ENCODE measurements at places on chromosomes 3 and 15. TPM values are rescaled to one million over a fixed set of nuclear protein-coding genes. Genes with fewer than 3 reads are reported as not detected.

GPR87 gene
- 0.43 TPM for total RNA-seq

GOLGA8R gene
- 1.3 TPM for total RNA-seq

PDZRN3 gene
- 32.5 TPM for total RNA-seq

MGLL gene
- total RNA-seq = 82.1 TPM

HIGD2B gene
- total RNA-seq = 0.32 TPM

NEO1 gene
- 38.3 TPM for total RNA-seq

DGKG gene
- total RNA-seq = under 0.01 TPM

CIB1 gene
- total RNA-seq = 19.0 TPM

ONECUT1 gene
- not detected for total RNA-seq

SENP8 gene
- total RNA-seq = 2.6 TPM

WNT5A gene
- 1,105 TPM for total RNA-seq

ZKSCAN7 gene
- total RNA-seq = 5.8 TPM

STRA6 gene
- total RNA-seq = 52.7 TPM

CYP8B1 gene
- total RNA-seq = not detected

ACOX2 gene
- total RNA-seq = 12.1 TPM

PPP4R2 gene
- 62.2 TPM for total RNA-seq

TRAT1 gene
- total RNA-seq = not detected

DUOX1 gene
- total RNA-seq = not detected

CACNA1D gene
- under 0.01 TPM for total RNA-seq

SLCO2A1 gene
- 0.43 TPM for total RNA-seq

PLA1A gene
- not detected for total RNA-seq

CLCN2 gene
- total RNA-seq = 6.0 TPM

ZNF609 gene
- 22.5 TPM for total RNA-seq

ITIH1 gene
- not detected for total RNA-seq

OR5K2 gene
- total RNA-seq = not detected

CD80 gene
- total RNA-seq = not detected

CFAP100 gene
- total RNA-seq = not detected

SMCO1 gene
- total RNA-seq = under 0.01 TPM

RBMS3 gene
- 85.9 TPM for total RNA-seq

PPM1M gene
- 19.0 TPM for total RNA-seq

GOLGA8Q gene
- 0.43 TPM for total RNA-seq

SERPINI2 gene
- not detected for total RNA-seq

ALDH1L1 gene
- total RNA-seq = 3.9 TPM

EXD1 gene
- under 0.01 TPM for total RNA-seq

Measured in fibroblast of villous mesenchyme (primary cell).